Stimulated activated CD4-positive, alpha-beta T cell treated with anti-CD3 and anti-CD28 coated beads, Interleukin-12 subunit alpha, Interleukin-12 subunit beta, amount 100 ng/mL, for 24 hours (primary cell): ENCODE measurements at places on chromosomes 4 and X.
A peak's percentile ranks its signal among the peaks of the same experiment; 100 is the strongest.

GRCh38 chr4:63578383-63578782 is 830.9 kb downstream of the TECRL start:
- no peak for DNase-seq

DNA sequence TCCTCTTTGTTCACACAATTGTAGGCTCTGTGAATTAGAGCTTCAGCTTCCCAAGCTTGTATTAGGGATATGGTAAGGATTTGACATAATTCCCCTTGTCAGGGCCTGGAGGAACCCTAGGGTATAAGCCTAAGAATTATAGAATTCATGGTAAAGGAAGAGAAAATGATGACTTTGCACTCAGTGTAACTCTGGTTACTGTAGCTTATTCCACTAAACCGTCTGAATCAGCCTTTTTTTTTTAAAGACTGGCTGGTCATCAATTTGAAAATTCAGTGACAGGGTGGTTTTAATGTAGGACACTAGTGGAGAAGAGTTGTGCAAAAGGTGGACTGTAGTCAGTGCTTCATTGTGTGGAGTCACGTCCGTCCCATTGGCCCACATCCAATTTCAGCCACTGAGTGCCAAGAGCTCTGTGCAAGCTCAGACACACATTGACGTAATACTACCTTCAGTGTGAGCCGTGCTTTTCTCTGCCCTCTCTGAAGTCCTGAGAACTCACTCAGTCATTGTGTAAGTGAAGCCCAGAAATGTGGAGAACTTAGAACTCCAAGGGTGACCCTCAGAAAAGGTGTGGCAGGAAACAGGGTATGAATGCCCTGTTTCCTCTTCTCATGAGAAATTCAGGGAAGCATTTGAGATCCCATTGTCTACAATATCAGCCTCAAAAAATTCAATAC is 449.8 kb downstream of the C4orf33 start:
- no peak for DNase-seq

DNA sequence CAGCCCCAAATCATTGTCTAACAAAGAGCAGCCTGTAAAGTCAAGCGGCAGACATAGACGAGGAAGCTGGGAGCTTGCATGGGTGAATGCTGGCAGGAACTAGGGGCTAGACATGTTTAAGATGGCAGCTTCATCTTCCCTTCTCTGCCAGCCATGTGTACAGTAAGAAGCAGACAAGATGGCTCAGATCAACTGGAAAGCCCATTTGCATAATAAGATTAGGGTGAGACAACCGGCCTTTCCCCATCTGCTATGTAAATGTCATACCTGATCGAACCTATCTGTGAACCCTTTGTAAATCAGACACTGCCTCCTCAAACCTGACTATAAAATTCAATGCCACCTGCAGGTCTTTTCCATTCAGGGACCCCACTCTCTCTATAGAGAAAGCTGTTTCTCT is 22.8 kb upstream of the HADH start:
- no peak for DNase-seq

- no peak for DNase-seq
These were observed 9.9 kb upstream of the C4orf50 start for GRCh38 chr4:6028168-6028567.

DNA sequence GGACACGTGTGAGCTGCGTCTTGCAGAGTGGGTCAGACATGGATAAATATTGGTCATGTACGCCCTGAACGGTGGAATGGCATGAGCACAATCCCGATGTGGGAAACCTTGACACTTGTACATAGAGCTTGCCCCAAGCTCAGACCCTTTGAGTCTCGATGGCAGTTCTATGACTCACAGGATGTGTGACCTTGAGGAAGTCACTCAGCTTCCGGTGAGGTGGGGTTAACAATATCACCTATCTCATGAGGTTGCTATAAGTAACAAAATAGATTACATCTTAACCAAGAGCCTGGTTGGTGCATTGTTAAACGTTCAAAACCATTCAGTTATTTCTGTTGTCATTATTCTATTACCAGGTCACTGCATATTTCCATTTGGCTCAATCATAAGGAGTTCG is 109.1 kb upstream of the TBL1X start:
- no peak for DNase-seq

GRCh38 chr4:7403001-7403400 is 31.7 kb downstream of the PSAPL1 start:
- no peak for DNase-seq

DNA sequence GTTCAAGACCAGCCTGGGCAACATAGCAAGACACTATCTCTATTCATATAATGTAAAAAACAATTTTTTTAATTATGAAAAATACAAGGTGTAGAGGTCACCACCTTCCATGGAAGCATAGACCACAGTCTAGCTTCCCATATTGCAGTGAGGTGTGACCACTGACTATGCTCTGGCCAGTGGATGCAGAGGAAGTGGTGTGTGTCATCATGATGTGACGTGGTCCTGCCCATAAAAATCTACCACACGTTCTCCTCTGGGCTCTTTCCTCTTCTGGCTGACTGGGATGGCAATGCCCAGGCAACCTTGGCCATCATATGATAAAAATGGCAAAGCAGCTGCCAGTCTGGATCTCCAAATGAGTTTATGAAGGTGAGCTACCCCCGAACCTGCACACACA is 65.7 kb downstream of the RBM47 start:
- no peak for DNase-seq

DNA sequence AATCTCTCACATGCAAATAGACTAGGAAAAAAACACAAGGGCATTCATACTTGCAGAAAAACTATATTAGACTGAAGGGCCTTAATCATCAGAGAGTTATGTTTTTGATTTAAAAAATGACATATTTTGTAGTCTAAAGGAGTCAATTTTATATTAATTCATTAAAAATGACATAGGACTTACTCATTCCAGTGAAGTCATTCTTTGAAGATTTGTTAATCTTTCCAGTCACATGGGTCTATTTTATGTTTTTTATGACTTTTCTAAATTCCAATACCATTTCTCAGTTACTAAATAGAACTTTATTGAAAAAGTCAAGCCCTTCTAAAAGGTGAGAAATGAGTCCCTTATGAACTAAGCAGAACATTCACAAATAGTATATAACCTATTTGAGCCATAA is 743.8 kb upstream of the INTU start:
- DNase-seq: no peak

DNA sequence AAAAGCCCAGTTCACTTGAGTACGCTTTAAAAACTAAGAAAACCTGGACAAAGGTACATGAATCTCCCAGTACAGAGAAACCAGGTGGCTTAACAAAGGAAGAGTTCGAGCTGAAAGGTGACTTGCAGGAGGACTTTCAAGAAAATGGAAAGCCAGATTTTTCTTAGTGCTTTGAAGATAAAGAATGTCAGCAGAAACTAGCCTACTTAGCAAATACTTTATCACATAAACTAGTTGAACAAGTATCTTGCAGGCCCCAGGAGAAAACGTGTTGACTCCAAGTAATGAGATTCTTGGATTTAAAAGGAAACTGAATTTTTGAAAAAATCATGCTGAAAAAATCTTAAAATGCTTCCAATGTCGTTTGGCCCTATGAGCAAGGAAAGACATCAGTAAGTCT is 26.4 kb downstream of the CDKN2AIP start:
- DNase-seq: no peak

DNA sequence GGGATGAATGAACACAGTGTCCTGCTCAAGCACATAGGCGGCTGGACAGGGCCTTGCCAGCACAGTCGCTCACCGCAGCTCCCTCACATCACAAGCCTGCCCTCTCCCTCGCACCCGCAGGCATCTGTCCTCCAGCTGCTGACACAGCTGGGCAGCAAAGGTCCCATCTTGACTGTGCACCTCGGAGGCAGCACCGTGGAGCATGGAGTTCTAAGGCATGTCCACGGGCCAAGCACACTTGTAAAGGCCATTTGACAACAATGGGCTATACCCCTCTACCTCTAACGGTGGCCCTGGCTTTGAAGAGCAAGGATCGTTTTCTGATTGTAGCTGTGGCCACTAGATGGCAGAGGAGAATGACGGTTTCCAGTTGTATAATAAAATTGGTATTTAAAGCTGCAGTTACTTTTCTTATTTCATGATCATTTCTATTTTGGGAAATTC is 53.8 kb downstream of the APLN start:
- no peak for DNase-seq

DNA sequence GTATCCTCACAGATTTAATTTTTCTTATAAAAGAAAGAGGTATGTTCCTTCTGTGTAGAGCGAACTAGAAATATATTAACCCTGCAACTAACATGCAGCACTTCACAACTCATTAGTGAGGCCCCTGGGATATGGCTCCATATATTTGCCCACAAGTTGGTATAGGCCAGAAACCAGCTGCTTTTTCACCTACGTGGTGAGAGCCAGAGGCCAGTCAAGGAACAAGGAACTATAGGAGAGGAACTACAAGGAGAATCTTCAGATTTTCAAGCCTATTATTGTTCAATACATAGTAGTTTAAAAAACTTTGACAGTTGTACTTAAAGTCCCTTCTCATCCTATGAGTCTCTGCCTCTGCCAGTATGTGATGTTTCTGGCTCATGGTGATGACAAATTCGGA is 205.9 kb downstream of the CBR4 start:
- DNase-seq: no peak

DNA sequence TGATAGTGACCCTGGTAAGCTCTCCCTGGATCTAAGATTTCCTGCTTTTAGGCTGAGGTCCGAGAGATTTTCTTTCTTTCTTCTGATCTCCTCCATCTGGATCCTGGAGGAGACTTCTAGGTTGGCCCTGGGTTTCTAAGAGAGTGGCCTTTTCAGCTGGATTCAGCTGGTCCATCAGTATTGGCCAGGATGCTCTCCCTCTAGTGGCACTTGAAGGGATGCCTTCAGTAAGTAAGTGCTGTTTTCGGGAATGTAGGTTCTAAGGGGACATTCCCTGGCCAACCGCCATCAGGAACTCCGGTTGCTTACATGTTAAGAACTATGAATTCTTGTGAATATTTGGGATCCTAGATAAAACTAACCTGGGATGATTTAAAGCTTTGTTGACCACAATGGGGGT is 56.9 kb downstream of the SERTM2 start:
- no peak for DNase-seq

DNA sequence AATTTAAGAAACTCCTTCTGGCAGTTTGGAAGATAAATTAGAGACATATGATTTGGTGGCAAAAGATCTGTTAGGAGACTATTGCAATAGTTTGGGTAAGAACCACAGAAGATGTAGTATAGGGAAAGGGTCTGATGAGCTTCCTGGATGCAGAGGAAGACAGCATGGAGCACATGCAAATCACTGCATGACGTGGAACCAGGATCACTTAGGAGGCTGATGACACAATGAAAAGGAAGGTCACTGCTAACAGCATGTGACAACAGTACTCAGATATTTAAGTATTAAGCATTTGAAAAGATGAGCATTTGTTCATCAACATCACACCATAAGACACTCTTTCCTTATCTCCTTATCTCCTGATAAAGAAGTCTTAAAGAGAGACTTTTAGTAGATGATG is 167.8 kb upstream of the LDB2 start:
- DNase-seq: no peak

DNA sequence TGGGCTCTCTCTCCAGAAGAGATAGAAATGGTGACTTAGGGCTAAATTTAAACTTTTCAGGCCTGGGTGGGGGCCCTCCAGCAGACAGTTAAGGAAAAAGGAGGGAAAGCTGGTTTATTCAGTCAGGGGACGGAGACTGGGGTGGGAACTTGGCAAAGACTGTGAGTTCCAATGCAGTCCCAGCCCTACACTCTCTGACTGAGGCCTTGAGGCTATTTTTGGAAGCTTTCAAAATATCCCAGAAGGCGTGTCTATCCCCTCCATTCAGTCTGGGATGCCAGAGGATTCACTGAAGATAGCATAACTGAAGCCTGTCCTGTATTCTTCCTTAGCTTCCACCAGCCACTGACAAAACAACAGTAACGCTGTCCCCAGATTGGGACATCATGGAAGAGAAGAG is 32.1 kb upstream of the MSN start:
- no peak for DNase-seq

DNA sequence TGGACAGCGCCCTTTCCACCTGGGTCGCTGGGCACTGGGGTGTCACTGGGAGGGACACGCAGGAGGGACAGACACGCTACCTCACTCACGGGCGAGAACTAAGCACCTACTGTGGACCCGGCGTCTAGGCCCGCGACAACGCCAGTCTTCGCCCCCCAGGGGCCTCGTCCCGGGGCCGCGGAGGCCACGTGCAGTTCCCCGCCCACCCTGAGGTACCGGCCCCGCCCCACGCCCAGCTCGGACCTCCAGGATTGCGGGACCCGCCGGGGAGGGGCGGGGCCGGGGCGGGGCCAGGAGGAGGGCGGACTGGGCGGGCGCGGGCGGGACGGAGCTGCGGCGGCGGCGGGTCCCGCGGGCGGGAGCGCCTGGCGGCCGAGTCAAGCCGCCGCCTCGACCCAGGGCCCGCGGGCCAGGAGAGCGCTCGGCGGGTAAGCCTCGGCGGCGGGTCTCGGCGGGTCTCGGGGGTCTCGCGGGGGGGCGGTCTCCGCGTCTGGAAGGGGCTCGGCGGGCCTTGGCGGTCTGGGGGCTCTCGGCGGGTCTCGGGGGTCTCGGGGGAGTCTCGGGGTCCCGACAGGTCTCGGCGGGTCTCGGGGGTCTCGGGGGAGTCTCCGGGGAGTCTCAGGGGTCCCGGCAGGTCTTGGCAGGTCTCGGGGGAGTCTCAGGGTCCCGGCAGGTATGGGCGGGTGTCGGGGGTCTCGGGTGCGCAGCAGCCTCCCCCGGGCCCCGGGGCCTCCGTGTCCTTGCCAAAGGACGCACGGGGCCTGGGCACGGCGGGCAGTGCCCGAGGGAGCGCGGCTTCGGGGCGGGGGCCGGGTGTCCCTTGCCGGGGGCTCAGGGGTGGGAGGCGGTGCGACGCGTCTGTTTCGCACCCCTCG is at the start of gene SH3BP2:
Gene SH3BP2 (plus strand): TSS at position 375 of the 875 bp plus-strand sequence. CDS start 27,533 bp downstream, outside the sequence.
- peak; percentile 67 for DNase-seq

DNA sequence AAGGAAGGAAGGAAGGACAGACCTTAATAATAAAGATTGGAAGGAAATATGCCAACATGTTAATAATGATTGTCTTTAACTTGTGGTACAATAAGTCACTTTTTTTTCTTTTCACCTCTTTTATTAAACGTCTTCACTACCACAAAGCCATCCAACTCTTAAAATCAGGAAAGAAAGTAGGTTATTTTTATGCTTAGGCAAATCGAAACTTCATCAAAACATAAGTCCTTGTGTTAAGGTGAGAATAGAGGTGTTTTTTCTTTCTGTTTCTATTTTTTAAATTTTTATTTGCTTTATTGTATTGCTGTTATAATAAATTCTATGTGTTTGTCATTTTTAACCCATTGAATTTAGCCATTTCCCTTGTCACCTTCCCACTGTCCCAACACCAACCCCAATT is 26.5 kb downstream of the BLOC1S4 start:
- DNase-seq: no peak

DNA sequence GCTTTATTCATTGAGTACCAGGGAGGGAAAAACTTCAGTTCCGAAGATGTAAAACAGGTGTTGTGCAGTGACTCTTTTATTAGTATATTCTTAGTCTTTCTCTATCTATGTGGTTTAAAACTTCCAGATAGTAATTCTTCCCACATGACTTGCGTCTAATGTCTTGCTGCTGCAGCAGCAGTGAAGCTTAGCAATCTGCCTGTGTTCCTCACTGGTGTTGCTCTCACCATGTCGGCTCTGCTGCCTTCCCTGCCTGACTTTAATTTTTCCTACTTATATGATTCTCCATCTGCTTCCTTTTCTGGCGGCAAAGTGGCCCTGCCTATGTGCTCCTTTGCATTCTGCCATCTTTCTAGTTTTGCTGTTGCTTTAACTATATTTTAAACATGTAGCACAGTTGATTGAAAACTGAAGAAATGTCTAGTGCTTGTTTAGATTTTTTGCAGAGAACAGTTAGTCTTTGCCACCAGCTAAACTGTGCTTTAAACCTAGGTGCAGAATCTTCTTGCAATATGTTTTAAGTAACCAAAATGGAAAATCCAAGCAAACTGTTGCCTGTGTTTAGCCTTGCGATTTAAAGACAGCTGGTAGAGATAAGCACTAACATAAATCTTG is 1934.2 kb upstream of the IGFBP7 start:
- DNase-seq: no peak
